ENCODE measurements at places on chromosomes 4 and X. TPM values are rescaled to one million over a fixed set of nuclear protein-coding genes. Genes with fewer than 3 reads are reported as not detected.

DNA sequence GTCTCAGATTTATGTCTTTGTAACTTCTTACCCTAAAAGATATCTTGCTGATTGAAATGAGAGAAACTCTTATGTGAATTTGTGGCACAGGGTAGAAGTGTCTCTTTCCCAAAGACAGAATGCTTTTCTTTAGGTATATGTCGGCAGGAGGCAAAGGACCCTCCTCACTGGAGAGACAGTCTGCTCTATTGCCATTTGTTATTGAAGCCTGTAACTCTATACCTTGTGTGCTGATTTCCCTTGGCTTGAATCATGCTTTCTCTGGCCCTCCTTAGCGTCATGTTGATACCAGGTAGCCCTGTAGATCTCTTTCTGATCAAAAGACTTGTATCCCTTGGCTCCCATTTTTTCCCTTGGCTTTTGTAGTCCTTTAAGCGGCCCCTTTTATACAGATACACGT lies 284.3 kb downstream of the CXXC4 start:
- no peak for DNase-seq
- H3K27me3 ChIP-seq: peaks cover 3% of the 10 kb centered on the region
- no peaks in the 10 kb centered on the region for H3K4me1 ChIP-seq
- no peak overlapping the region for H3K27ac ChIP-seq

- H3K27me3 ChIP-seq: no peaks in the 10 kb centered on the region
- H3K4me3 ChIP-seq: no peak overlapping the region
- no peak for DNase-seq
- no peak overlapping the region for H3K27ac ChIP-seq
- H3K4me1 ChIP-seq: no peaks in the 10 kb centered on the region
- peaks cover 20% of the 10 kb centered on the region for H3K36me3 ChIP-seq
Observed at GRCh38 chr4:128983771-128984485, 109.4 kb downstream of the SCLT1 start.

DNA sequence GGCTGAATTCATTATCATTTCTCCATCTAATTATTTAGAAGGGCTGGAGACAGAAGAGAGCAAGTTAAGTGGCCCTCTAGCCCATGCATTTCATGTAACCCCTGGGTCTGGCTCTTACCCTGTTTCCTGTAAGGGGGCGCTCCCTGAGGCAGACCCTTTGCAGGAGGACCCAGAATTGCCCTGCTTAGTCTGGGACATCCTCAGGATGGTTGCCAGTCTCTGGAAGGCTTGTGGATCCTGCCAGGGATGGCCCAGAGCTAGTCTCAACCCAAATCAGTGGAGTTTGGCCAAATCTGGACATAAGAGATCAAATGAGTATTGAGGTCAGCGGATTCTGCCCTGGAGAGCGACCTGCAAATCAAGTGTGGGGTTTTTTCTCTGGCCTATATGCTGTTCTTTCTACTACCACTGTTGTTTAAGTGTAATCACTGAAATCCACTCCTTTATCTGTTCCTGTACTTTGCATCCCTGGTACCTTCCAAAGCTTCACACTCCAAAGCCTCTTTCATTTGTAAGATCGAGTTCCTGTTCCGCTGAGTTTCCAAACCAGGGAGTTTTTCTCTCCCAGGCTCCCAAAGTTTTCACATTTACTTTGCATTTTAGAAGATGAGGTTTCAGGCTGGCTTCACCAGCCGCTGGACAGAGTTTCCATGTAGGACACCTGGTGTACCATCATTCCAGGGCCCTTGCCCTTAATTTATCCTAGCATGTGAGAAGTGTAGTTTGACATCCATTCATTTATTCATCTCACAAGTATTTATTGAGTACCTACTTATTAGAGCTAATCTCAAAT lies 6.3 kb downstream of the KLF3 start:
- H3K36me3 ChIP-seq: no peaks in the 10 kb centered on the region
- peaks cover 93% of the 10 kb centered on the region for H3K4me1 ChIP-seq
- H3K27ac ChIP-seq: peak overlapping the region; percentile 87
- no peak overlapping the region for H3K4me3 ChIP-seq
- DNase-seq: no peak

DNA sequence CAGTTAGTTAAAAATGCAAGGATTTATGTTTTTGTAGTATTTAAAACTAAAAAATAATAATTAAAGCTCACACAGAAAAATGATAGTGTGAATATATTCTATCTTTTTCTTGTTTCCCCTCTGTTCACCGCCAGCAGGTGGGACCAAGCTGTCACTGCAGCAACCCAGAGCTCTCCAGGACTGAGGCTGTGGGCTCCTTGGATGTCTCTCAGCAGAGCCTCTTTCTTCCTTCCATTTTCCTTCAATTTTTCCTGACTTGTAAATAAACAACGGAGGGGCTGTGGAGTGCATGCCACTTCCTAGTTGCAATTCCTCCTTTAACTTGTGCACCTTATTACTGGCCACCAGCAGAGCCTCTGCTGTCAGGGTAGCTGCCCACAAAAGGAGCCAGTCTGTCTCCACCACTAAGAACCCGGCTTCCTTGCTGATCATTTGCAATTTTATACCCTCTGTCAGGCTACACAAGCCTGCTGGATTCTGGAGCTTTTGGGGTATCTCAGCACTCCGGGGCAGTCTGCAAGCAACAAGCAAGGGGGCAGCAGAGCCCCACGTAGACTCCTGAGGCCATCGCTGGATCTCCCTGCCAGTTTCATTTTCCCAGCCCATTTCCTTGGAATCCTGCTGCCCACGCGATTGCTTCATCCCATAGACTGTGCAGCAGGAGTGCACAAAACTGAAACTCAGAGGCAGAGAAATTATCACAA lies 1467.4 kb downstream of the C4orf33 start:
- no peak for DNase-seq
- H3K4me3 ChIP-seq: peak overlapping the region; percentile 44
- no peak overlapping the region for H3K27ac ChIP-seq

- H3K4me3 ChIP-seq: no peak overlapping the region
- H3K36me3 ChIP-seq: no peaks in the 10 kb centered on the region
- H3K4me1 ChIP-seq: peaks cover 11% of the 10 kb centered on the region
- H3K27ac ChIP-seq: no peak overlapping the region
- peaks cover 2% of the 10 kb centered on the region for H3K27me3 ChIP-seq
Observed at GRCh38 chr4:121064482-121064881, 7.9 kb downstream of the NDNF start.

DNA sequence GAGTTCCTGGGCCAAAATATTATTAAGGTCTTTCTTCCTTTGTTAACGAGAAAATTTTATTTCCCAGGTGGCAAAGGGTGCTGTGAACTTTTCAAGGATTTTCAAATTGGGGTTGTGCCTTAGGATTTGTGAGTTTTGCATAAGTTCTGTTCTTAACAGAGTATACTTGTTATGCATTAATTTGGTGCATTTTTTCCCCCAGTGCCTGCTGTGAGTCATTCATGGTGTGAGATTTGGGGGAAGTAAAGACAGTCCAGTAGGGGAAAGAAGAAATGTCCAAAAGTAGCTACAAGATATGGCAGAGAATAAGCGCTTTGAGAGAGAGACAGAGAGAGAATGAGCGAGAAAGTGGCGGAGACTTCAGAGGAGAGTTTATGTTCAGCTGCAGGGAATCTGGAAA lies 239.2 kb downstream of the ARHGAP10 start:
- no peak for DNase-seq
- H3K27me3 ChIP-seq: no peaks in the 10 kb centered on the region
- H3K4me3 ChIP-seq: no peak overlapping the region
- H3K36me3 ChIP-seq: peaks cover 22% of the 10 kb centered on the region
- H3K4me1 ChIP-seq: peaks cover 42% of the 10 kb centered on the region
- H3K27ac ChIP-seq: no peak overlapping the region

GRCh38 chr4:113141901-113142346 lies 92.5 kb downstream of the ANK2 start:
- peak overlapping the region; percentile 87 for H3K27ac ChIP-seq
- peaks cover 72% of the 10 kb centered on the region for H3K4me1 ChIP-seq
- DNase-seq: no peak
- no peak overlapping the region for H3K4me3 ChIP-seq
- H3K27me3 ChIP-seq: no peaks in the 10 kb centered on the region

DNA sequence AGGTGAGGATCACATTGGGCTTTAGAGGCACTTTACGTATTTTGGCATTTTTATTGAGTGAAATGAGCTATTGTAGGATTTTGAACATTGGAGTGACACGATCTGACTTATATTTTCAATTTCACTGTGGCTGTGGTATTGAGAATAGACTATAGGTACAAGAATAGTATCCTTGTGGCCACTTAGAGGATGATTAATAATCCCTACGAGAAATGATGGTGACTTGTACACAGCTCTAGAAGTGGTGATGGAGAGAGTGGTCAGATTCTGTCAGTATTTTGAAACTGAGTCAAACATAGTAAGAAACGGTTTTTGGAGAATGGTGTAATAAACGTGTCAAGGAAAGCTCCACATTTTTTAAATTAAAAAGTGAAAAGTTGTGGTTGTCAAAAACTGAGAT lies 494.7 kb downstream of the EPHA5 start:
- no peak overlapping the region for H3K4me3 ChIP-seq
- no peak overlapping the region for H3K27ac ChIP-seq
- no peaks in the 10 kb centered on the region for H3K36me3 ChIP-seq
- H3K4me1 ChIP-seq: peaks cover 14% of the 10 kb centered on the region
- no peaks in the 10 kb centered on the region for H3K27me3 ChIP-seq

- no peaks in the 10 kb centered on the region for H3K36me3 ChIP-seq
- no peak for DNase-seq
- H3K4me3 ChIP-seq: no peak overlapping the region
- H3K27ac ChIP-seq: no peak overlapping the region
- no peaks in the 10 kb centered on the region for H3K4me1 ChIP-seq
- H3K27me3 ChIP-seq: no peaks in the 10 kb centered on the region
Observed at GRCh38 chr4:13289391-13289790, 194.7 kb downstream of the RAB28 start.

DNA sequence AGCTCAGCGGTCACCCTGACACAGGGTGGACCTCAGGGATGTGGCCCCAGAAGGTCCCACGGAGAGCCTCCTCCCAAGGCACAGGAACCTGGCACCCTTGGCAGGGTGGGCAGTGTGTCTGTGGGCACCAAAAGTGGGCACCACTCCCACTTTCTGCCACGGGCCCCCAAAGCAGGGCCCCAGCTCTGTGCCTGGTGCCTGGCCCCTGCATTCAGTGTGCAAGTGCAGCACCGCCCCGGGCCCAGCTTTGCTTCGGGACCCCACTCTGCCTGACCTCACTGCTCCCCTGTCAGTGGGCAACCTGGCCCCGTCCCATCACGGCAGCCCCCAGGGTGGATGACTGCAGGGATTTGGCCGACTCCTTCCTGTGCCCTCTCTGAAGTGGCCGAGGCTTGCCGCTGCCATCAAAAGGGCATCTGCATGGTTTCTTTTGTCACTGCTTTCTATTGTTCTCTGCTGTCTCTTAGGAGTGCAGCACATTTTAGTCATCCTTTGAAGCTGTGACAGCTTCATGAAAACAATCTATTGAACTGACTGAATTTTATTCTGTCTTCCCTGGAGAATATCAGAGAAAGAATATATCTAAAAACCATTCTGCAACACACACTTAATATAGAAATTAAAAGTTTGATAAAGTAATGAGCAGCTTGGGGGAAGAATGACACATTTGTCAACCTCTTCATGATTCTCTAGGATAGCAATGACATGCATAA lies 302.4 kb downstream of the FAM47B start:
- H3K36me3 ChIP-seq: no peaks in the 10 kb centered on the region
- no peak overlapping the region for H3K4me3 ChIP-seq
- DNase-seq: no peak
- H3K27me3 ChIP-seq: no peaks in the 10 kb centered on the region
- no peak overlapping the region for H3K27ac ChIP-seq

GRCh38 chr4:17595471-17596005 lies 18.5 kb downstream of the LAP3 start:
- H3K27ac ChIP-seq: no peak overlapping the region
- no peaks in the 10 kb centered on the region for H3K4me1 ChIP-seq
- no peak overlapping the region for H3K4me3 ChIP-seq
- DNase-seq: no peak
- H3K27me3 ChIP-seq: no peaks in the 10 kb centered on the region

DNA sequence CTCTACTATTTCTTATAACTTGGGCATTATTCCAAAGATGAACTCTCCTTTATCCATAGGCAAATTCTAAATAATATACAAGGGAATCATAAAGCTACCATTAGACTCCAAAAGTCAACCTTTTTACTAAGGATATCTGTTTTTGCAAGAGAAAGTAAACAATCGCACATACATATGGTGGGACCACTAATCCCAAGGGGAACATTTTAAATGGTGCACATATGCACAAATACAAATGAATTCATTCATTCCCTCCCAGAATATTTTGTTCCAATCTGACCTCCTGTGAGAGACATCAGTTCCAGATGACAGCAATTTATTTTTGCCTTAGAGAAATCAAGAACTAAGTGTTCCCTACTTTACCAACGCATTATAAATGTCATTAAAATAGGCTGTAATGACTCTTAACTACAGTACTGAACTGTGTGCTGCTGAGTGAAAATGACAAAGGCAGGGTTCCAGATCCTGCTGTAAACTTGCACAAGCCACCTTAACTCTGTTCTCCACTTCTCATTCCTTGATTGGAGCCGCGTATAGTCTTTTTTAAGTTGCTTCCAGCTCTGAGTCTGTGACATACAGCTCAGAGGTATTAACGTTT lies 2.0 kb downstream of the DHX15 start:
- peaks cover 38% of the 10 kb centered on the region for H3K4me1 ChIP-seq
- H3K36me3 ChIP-seq: peaks cover 7% of the 10 kb centered on the region
- peak overlapping the region; percentile 95 for H3K4me3 ChIP-seq

DNA sequence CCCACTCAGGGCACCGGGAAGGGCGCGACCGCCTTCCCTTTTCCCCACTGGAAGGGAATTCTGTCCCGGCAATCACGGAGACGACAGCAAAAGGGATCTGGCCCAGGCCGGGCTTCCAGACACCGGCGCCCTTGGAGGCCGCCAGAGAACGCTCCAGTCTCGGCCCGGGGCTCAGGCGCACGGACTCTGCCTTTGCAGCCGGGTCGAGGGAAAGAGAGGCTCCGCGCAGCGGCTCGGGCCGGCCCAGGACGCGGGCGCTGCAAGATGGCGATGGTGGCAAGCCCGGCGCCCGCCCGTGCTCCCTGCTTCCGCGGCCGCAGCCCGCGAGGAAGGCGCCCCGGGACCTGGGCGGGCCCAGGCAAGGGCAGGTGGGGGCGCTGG lies 1.1 kb downstream of the CTBP1 start:
- H3K27me3 ChIP-seq: no peaks in the 10 kb centered on the region
- peak overlapping the region; percentile 76 for H3K4me3 ChIP-seq
- peak overlapping the region; percentile 56 for H3K27ac ChIP-seq
- H3K36me3 ChIP-seq: peaks cover 29% of the 10 kb centered on the region

- no peak overlapping the region for H3K27ac ChIP-seq
- H3K4me3 ChIP-seq: no peak overlapping the region
- H3K36me3 ChIP-seq: no peaks in the 10 kb centered on the region
- H3K4me1 ChIP-seq: peaks cover 4% of the 10 kb centered on the region
- DNase-seq: no peak
- no peaks in the 10 kb centered on the region for H3K27me3 ChIP-seq
Observed at GRCh38 chr4:38985410-38986100, 46.7 kb downstream of the TMEM156 start.

VSIG1 gene
- 0.54 TPM for total RNA-seq

STATH gene
- total RNA-seq: not detected

SLC10A6 gene
- total RNA-seq: not detected

FAM47A gene
- not detected for total RNA-seq

PARM1 gene
- total RNA-seq: 13.6 TPM

UGT2B10 gene
- total RNA-seq: not detected

SLC38A5 gene
- 10.1 TPM for total RNA-seq

SSX4 gene
- not detected for total RNA-seq

All from mesothelial cell of epicardium (in vitro differentiated cells).